ENCODE measurements at places on chromosomes 5 and 9. TPM values are rescaled to one million over a fixed set of nuclear protein-coding genes. Genes with fewer than 3 reads are reported as not detected.
A peak's percentile ranks its signal among the peaks of the same experiment; 100 is the strongest.

- DNase-seq: peak; percentile 75
- no peaks in the 10 kb centered on the region for H3K27me3 ChIP-seq
- H3K36me3 ChIP-seq: no peaks in the 10 kb centered on the region
- no peak overlapping the region for H3K27ac ChIP-seq
- H3K4me1 ChIP-seq: peaks cover 14% of the 10 kb centered on the region
These were observed 55.3 kb upstream of the IL17B start for GRCh38 chr5:149434162-149435014.

GRCh38 chr5:31730139-31730538 is 91.2 kb downstream of the PDZD2 start:
- no peak for DNase-seq
- H3K27me3 ChIP-seq: no peaks in the 10 kb centered on the region
- H3K27ac ChIP-seq: no peak overlapping the region
- no peak overlapping the region for H3K4me3 ChIP-seq
- no peaks in the 10 kb centered on the region for H3K36me3 ChIP-seq
- peaks cover 4% of the 10 kb centered on the region for H3K4me1 ChIP-seq

GRCh38 chr5:82590112-82590511 is 312.0 kb upstream of the RPS23 start:
- no peak overlapping the region for H3K27ac ChIP-seq
- DNase-seq: no peak
- peaks cover 6% of the 10 kb centered on the region for H3K27me3 ChIP-seq
- no peaks in the 10 kb centered on the region for H3K36me3 ChIP-seq

GRCh38 chr5:125450771-125451170 is 704.3 kb upstream of the ZNF608 start:
- no peaks in the 10 kb centered on the region for H3K4me1 ChIP-seq
- no peak overlapping the region for H3K27ac ChIP-seq
- no peaks in the 10 kb centered on the region for H3K27me3 ChIP-seq
- no peak for DNase-seq

- no peak overlapping the region for H3K4me3 ChIP-seq
- H3K27me3 ChIP-seq: peaks cover 6% of the 10 kb centered on the region
- DNase-seq: no peak
- H3K36me3 ChIP-seq: no peaks in the 10 kb centered on the region
- no peak overlapping the region for H3K27ac ChIP-seq
- peaks cover 16% of the 10 kb centered on the region for H3K4me1 ChIP-seq
These were observed 1.1 kb downstream of the CRB2 start for GRCh38 chr9:123356851-123357742.

- no peaks in the 10 kb centered on the region for H3K36me3 ChIP-seq
- peak overlapping the region; percentile 81 for H3K4me3 ChIP-seq
- peak; percentile 79 for DNase-seq
- peaks cover 2% of the 10 kb centered on the region for H3K4me1 ChIP-seq
- peaks cover 4% of the 10 kb centered on the region for H3K27me3 ChIP-seq
- no peak overlapping the region for H3K27ac ChIP-seq
These were observed 12.5 kb upstream of the EXOSC2 start for GRCh38 chr9:130680836-130681768.

GRCh38 chr5:158773161-158773560 is 326.6 kb downstream of the EBF1 start:
- no peak overlapping the region for H3K4me3 ChIP-seq
- H3K27ac ChIP-seq: no peak overlapping the region
- no peak for DNase-seq
- no peaks in the 10 kb centered on the region for H3K36me3 ChIP-seq
- peaks cover 10% of the 10 kb centered on the region for H3K27me3 ChIP-seq
- no peaks in the 10 kb centered on the region for H3K4me1 ChIP-seq

DNA sequence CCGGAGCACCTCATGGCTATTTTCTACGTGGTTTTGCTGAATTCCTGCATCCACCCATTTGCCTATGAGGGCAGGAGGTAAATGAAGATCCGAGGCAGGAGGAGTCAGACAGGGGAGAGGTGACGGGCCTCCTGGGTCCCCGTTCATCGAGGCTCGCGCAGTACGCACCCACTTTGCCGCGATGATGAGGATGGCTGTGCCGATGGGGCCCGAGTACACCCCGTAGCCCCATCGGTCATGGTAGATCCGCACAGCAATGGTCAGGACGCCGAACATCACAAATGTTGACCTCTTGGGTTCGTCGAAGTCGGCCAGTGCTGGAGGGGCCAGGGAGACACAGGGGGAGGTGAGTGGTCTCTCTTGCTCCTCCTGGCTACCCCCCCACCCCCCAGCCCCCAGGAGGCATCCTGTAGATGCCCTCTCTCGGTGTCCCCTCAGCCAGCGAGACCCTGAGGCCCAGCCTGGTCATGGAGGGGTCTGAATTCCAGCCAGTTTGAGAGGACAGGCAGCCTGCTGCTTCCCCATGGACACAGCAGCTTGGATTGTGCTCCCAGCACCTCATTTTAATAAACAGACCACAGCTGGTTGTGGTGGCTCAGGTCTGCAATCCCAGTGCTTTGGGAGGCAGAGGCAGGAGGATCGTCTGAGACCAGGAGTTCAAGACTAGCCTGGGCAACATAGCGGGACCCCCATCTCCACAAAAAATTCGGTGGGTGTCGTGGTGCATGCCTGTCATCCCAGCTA is 5.9 kb downstream of the MYMK start:
- no peak overlapping the region for H3K4me3 ChIP-seq
- H3K27ac ChIP-seq: no peak overlapping the region
- H3K27me3 ChIP-seq: no peaks in the 10 kb centered on the region
- H3K4me1 ChIP-seq: no peaks in the 10 kb centered on the region

DNA sequence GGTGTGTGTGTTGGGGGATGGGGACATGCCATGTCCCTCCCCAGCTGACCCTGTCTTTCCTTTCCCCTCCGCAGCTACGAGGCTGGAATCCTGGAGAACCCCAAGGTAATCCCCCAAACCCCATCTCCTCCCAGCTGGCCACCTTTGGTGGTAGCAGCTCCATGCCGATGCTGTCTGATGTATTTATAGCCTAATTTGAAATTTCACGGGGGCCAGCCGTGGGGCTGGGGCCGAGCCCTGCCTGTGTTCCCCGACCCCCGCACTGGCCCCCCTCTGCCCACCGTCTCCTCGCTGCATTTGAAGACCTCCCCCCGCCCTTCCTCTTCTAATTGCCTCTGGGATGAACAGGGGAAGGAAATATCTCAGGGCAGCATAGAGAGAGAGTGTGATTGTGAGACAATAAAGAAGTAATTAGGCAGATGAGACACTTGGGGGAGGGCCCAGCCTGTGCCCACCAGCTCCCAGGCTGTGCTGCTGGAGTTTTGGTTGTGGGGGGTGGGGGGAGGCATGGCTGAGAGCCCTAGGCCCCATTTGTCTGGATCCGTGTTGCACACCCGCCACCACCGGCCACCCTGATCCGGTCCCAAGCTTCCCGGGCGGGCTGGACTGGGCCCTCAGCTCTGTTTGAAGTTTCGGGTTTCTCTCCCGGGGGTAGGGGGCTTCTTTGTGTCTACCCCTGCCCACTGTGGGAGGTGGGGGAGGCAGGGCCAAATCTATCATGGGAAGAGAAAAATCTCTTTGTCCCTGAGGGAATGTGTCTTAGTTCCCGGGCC is 26.8 kb downstream of the ASS1 start:
- no peak overlapping the region for H3K4me3 ChIP-seq
- DNase-seq: no peak
- H3K36me3 ChIP-seq: no peaks in the 10 kb centered on the region
- H3K27me3 ChIP-seq: peaks cover 25% of the 10 kb centered on the region
- H3K27ac ChIP-seq: no peak overlapping the region

DNA sequence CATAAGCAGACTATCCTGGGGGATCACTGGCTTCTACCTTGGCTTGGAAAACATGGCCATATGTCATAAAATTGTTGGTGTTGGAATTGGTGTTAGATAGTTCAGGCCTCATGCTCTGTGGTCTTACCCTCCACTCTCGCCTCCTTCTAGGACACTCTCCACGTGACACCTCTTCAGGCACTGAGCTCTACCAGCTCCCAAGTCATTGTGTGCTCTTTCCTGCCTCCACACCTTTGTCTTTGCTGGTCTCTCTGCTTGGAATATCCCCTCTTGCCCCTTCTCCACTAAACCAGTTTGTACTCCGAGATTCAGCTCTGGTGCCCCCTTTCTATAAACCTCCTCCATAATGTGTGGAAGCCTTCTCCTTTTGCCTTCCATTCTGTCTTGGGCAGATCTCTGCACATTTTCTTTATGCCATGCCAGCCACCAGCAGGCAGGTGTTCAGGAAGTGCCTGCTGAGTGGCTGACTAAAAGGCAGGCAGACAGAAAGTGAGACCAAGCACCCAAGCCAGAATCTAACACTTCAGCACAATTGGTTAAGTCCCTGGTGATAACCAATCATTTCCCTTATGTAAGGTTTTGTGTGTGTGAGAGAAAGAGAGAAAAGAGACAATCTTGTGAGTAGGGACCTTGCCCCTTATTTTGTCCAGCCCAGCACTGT is 37.7 kb downstream of the SAR1B start:
- H3K4me1 ChIP-seq: peaks cover 19% of the 10 kb centered on the region
- DNase-seq: peak; percentile 48
- H3K36me3 ChIP-seq: no peaks in the 10 kb centered on the region
- peaks cover 3% of the 10 kb centered on the region for H3K27me3 ChIP-seq
- H3K27ac ChIP-seq: peak overlapping the region; percentile 37

HTR4 gene
- total RNA-seq: not detected

RPL12 gene
- 2,222 TPM for total RNA-seq

DNA sequence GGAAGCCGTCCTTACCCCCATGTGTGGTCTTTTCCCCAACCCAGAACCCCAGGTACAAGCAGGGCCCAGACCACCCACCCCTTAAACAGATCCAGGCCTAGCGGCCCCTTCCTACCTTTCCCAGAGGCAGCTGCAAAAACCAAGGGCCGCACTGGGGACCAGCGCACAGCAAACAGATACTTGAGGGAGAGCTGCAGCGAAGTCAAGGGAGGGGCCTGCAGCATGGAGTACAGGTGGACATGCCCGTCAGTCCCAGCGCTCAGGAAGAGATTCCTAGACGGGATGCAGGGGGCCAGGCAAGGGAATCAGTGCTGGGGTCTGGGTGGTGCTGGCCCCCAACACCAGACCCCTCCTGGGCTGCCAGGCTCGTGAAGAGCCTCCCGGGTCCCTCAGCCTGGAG is 22.5 kb downstream of the DYNC2I2 start:
- no peak overlapping the region for H3K27ac ChIP-seq
- no peak for DNase-seq
- no peaks in the 10 kb centered on the region for H3K27me3 ChIP-seq
- H3K4me3 ChIP-seq: no peak overlapping the region
- H3K4me1 ChIP-seq: no peaks in the 10 kb centered on the region
- H3K36me3 ChIP-seq: peaks cover 27% of the 10 kb centered on the region

- DNase-seq: no peak
- peaks cover 35% of the 10 kb centered on the region for H3K4me1 ChIP-seq
- H3K36me3 ChIP-seq: no peaks in the 10 kb centered on the region
- no peak overlapping the region for H3K4me3 ChIP-seq
- H3K27ac ChIP-seq: no peak overlapping the region
These were observed 9.7 kb upstream of the PRKACG start for GRCh38 chr9:69023650-69024049.

GRCh38 chr9:35636135-35636876 is 14.4 kb downstream of the SIT1 start:
- no peak overlapping the region for H3K4me3 ChIP-seq
- no peaks in the 10 kb centered on the region for H3K27me3 ChIP-seq
- H3K27ac ChIP-seq: no peak overlapping the region
- peaks cover 47% of the 10 kb centered on the region for H3K4me1 ChIP-seq
- no peak for DNase-seq
- peaks cover 13% of the 10 kb centered on the region for H3K36me3 ChIP-seq

- H3K4me3 ChIP-seq: no peak overlapping the region
- DNase-seq: no peak
- no peak overlapping the region for H3K27ac ChIP-seq
- no peaks in the 10 kb centered on the region for H3K27me3 ChIP-seq
- H3K36me3 ChIP-seq: no peaks in the 10 kb centered on the region
These were observed 137.9 kb downstream of the FBXL7 start for GRCh38 chr5:15637886-15638285.

GRCh38 chr5:170273968-170274710 is 23.4 kb downstream of the LCP2 start:
- H3K4me3 ChIP-seq: peak overlapping the region; percentile 45
- peak; percentile 81 for DNase-seq
- H3K4me1 ChIP-seq: peaks cover 92% of the 10 kb centered on the region
- peaks cover 83% of the 10 kb centered on the region for H3K36me3 ChIP-seq
- H3K27me3 ChIP-seq: no peaks in the 10 kb centered on the region

GRCh38 chr9:68523367-68523936 is 17.2 kb downstream of the TMEM252 start:
- H3K36me3 ChIP-seq: no peaks in the 10 kb centered on the region
- H3K4me3 ChIP-seq: no peak overlapping the region
- H3K27ac ChIP-seq: no peak overlapping the region
- DNase-seq: no peak
- no peaks in the 10 kb centered on the region for H3K4me1 ChIP-seq

DNA sequence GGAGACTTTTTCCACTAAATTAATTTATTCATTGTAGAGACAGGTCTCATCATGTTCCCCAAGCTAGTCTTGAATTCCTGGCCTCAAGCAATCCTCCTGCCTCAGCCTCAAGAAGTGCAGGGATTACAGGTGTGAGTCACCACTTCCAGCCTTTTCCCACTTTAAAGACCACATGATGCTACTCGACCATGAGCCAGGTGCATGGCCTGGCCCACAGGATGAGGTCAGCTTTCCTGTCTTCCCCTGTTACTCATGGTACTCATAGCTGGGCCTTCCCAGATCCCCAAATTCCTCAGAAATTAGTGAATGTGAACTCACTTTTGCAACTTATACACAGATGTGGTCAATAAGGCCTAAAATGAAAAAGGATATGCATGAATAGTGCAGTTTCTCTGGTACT is 395.9 kb downstream of the SEMA5A start:
- H3K36me3 ChIP-seq: no peaks in the 10 kb centered on the region
- no peak overlapping the region for H3K27ac ChIP-seq
- no peak overlapping the region for H3K4me3 ChIP-seq
- DNase-seq: no peak
- no peaks in the 10 kb centered on the region for H3K27me3 ChIP-seq
- no peaks in the 10 kb centered on the region for H3K4me1 ChIP-seq

CCDC69 gene
- total RNA-seq: 26.9 TPM

- H3K4me3 ChIP-seq: no peak overlapping the region
- H3K27me3 ChIP-seq: no peaks in the 10 kb centered on the region
- peaks cover 13% of the 10 kb centered on the region for H3K4me1 ChIP-seq
- no peak overlapping the region for H3K27ac ChIP-seq
These were observed 109.1 kb upstream of the SPATA31D4 start for GRCh38 chr9:81819155-81819554.

GRCh38 chr5:97085459-97086181 is 56.8 kb downstream of the LIX1 start:
- DNase-seq: no peak
- no peaks in the 10 kb centered on the region for H3K36me3 ChIP-seq
- H3K4me1 ChIP-seq: peaks cover 7% of the 10 kb centered on the region
- no peak overlapping the region for H3K27ac ChIP-seq

DNA sequence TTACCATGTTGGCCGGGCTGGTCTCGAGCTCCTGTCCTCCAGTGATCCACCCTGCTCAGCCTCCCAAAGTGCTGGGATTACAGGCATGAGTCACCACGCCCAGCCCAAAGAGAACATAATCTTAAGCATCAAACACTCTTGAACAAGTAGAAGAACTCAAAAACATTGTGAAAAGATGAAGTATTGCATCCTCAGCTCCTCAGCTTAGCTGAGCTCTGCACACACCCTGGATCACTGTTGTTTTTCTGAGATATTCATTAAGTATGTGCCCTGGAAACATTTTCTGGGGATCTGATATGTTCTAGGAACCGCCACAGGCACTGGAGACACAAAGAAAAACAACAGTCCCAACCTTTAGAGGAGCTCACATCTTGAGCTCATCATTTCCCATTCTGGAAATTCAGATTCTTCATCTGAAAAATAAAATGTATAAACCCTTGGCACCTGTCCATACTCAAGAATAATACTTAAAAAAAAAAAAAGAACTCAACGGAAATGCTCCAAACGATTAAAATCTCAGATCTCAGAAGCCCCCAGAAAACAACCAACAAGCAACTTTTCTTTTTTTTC is 62.2 kb upstream of the ZNF462 start:
- no peaks in the 10 kb centered on the region for H3K4me1 ChIP-seq
- no peak overlapping the region for H3K4me3 ChIP-seq
- no peaks in the 10 kb centered on the region for H3K27me3 ChIP-seq
- H3K36me3 ChIP-seq: no peaks in the 10 kb centered on the region
- no peak for DNase-seq
